ENCODE measurements at places on chromosomes 1 and 21.

- no peak for DNase-seq
These were observed 817.7 kb upstream of the B3GALT2 start for GRCh38 chr1:194004146-194004545.

GRCh38 chr1:36986241-36986985, 47.9 kb downstream of the GRIK3 start:
- no peak for DNase-seq

GRCh38 chr21:17693801-17694200, 81.1 kb upstream of the BTG3 start:
- DNase-seq, result no peak

DNA sequence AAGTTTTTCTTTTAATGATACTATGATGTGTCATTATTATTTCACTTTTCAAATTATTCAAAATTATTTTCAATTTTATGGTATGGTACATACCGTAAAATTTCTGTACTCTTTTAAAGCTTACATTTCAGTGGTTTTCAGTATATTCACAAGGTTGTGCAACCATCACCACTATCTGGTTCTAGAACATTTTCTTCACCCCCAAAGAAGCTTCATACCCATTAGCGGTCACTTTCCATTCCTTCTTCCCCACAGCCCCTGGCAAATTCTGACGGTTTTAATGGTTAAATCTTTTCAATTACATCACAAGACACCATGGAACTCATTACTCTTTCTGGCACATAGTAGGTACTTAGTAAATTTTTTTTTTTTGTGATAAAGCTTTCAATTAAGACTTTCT, 22.8 kb upstream of the ATP5PO start:
- DNase-seq, result no peak

DNA sequence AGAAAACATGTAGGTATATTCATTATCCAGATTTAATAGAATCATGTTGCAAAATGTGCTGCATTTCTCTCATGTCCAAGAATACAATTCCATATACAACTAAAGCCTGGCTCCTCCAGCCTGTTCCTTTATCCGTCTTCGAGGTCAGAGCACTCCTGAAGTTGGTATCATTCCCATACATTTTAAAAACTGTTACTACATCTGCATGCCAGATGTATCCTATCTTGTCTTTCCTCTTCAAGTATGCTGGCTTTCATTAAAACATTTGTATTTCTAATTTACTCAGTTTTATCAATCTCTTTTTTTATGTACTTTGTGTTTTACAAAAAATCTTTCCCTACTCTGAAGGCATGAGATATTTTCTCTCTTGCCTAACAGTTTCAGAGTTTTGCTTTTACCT, 536.6 kb upstream of the USP24 start:
- DNase-seq, result no peak

DNA sequence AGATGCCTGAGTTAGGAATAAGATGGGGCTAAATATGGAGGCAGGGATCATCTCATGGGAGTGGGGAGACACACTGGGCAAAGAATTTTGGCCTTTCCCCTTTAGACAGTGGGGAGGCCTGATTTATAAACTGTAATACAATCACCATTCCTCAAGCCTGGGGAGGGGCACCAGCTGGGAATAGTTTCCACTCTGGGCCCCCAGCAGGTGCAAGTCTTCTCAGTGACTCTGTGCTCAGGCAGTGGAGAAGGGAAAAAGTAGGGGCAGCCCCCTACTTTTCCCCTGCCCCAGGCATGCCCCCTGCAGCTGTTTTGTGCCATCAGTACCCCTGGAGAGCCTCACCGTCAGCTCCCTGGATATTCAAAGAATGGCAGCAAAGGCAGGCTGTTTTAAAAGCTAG, 19.1 kb downstream of the COA7 start:
- no peak for DNase-seq

DNA sequence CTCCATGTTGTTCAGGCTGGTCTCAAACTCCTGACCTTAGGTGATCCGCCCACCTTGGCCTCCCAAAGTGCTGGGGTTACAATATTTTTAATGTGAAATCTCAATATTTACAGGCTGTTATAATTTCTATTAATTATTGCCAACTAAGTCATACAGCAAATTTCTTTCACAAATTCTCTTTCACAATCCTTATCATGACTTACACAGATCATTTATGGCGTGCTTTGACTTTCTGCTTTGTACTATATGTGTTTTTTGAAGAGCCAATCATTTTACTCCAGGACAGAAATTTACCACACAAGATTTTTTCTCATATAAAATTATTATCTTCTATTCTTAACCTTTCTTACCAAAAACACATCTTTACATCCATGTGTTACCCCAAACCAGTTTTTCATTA, 1729.9 kb downstream of the NCAM2 start:
- DNase-seq, result no peak

GRCh38 chr1:41683681-41684500, 199.4 kb upstream of the EDN2 start:
- no peak for DNase-seq

GRCh38 chr1:33966346-33967141, 102.7 kb downstream of the HMGB4 start:
- no peak for DNase-seq

GRCh38 chr21:45478115-45478801, 64.0 kb downstream of the SLC19A1 start:
- DNase-seq, result peak; percentile 89

GRCh38 chr1:68291688-68292384, 59.5 kb upstream of the WLS start:
- DNase-seq, result no peak

- DNase-seq, result peak; percentile 9
These were observed 36.7 kb downstream of the DNASE2B start for GRCh38 chr1:84434801-84435549.

- DNase-seq, result no peak
These were observed 73.4 kb upstream of the MCOLN3 start for GRCh38 chr1:85121744-85122143.

GRCh38 chr1:17207046-17207445, 2.1 kb downstream of the PADI1 start:
- DNase-seq, result peak; percentile 59

- DNase-seq, result no peak
These were observed 98.9 kb downstream of the MRPL39 start for GRCh38 chr21:25508364-25508763.

DNA sequence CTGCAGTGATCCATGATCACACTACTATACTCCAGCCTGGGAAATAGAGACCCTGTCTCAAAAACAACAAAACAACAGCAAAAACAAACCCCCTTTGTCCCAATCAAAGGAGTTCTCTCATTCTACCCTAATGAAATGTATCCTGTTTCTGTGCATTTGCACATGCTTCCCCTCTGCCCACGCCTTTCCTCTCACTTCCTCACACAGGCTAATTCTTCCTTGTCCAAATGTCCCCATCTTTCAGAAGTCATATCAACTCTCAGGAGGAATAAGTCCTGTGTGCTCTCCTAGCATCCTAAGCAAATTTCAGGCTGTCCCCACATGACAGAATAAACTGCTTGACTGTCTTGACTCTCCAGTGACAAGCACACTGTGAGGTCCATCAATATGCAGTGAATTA, 8.1 kb upstream of the ATP1B1 start:
- no peak for DNase-seq

GRCh38 chr1:50548243-50548642, 125.0 kb upstream of the DMRTA2 start:
- no peak for DNase-seq

DNA sequence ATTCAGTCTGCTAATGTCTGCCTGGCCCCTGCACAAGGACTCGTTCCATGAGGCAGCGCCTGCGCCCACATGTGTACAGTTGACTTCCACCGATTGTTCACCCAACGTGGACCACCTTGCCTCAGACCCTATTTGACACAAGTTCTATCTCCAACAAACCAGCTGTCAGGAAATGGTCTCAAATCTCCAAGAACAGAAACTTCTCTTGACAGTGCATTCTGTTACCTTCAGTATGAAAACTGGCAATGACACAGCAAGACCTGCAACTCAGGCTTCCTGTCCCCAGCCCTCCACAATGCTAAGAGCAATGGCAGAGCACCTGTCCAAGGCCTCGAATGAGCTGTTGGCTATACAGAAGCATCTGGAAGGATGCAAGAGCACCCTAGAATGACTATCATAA, 102.3 kb upstream of the CLDN14 start:
- DNase-seq, result no peak

DNA sequence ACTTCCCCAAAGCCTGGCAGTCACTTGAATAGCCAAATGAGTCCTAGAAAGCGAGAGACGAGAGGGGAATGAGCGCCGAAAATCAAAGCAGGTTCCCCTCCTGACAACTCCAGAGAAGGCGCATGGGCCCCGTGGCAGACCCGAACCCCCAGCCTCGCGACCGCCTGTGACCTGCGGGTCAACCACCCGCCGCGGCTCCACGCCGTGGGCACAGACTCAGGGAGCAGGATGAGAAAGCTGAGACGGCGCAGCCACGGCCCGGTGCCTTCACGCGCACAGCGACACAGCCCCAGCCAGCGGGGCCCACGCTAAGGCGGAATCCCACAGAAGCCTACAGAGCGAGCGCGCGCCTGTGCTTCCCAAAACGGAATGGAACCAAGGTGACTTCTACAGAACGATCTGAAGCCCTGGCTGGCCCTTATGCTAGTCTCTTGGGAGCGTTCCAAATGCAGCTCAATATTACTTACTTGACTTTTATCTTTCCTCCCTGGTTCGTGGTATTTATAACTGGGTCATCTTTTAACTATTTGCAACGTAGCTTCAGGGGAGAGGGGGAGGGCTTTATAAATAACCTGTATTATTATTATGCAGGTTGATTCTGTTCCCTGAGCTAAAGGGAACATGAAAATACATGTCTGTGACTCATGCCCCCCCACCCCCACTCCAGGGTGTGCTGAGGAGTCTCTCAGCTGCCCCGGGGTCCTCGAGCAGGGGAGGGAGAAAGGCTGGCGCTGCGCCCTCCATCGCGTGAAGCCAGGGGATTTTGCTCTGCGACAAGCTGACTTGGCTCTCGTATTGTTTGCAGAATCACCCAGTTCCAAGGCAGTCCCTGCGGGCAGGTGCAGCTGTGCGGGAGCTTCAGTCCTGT, 1.7 kb downstream of the TSPEAR start:
- DNase-seq, result peak; percentile 32

- DNase-seq, result peak; percentile 50
These were observed 26.1 kb downstream of the ATP5PF start for GRCh38 chr21:25708467-25709065.

DNA sequence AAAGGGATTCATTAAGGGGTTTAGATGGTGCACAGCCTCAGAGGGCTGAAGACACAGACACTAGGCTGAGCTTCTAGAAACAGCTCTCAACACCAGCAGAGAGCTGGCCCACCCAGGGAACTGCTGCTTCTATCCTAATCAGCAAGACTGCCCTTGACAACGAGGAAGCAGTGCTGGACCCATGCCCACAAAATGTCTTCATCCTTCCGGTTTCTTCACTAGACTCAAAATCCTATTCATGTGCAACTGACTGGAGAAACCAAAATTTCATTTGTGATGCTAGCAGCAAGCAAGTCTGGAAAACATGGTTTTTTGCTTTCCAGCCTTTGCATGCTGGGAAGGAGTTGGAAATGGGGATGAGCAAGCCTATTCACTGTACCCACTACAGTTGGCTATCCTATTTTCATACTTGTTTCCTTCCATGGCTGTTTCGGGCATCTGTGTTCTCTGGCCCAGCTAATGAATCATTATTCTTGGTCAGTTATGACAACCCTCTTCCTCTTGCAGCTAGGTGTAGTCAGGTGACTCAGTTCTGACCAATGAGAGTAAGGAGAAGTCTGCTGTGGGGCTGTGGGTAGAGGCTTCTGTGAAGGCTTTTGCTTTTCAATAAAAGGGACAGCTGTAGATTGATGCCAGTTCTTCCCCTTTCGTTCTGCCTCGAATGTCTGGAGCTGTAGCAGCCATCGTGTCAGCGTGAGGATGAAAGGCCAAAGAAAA, 14.6 kb upstream of the TMEM61 start:
- DNase-seq, result no peak

DNA sequence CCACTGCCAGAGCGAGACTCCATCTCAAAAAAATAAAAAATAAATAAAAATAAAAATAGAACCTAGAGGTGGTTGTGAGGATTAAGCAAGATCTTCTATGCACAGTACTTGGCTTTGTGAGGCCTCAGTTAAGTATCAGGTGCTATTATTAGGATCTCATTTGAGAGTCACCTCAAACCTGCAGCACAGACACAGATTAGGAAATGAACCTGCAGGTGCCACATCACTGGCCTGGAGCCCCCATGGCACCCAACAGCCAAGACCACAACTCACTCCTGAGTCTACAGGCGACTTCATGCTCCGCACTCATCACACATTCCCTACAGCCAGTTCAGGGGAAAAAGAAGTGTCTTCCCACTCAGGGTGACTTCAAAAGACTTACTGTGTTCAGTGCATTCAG, 176.8 kb downstream of the SLC45A1 start:
- DNase-seq, result no peak

DNA sequence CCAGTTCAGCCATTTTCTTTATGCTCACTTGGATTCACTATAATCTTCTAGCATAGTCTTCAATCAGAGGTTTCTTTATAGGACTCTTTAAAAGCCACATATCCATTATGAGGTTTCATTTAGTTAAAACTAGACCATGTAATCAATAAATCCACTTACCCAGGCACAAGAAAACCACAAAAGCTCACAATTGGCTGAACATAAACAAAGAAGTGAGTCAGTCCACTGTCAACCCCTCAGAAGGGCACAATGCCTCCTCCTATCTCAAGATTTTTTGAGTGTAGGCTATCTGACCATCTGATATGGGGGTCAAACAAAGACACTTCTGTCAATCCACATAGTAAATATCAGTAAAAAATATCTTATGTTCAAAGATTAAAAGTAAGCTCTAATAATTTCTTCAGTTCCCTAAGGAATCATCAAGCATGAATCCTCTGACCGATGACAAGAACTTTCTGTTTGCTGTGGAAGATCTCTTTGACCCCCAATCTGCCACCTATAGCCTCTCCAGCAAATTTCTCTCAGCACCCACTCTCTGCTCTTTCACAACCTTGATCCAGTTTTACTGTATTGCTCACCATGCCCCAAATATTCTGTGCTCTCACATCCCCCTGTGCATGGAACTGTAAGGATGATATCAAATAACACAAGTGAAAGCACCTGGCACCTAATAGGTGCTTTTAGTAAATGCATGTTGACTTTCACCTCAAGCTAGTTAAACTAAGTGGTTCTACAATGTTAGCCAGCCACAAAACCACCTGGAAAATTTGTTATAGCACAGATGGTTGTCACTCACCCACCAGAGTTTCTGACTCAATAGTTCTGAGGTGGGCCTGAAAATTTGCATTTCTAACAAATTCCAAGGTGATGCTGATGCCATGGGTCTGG, 16.7 kb downstream of the RAB3B start:
- no peak for DNase-seq

DNA sequence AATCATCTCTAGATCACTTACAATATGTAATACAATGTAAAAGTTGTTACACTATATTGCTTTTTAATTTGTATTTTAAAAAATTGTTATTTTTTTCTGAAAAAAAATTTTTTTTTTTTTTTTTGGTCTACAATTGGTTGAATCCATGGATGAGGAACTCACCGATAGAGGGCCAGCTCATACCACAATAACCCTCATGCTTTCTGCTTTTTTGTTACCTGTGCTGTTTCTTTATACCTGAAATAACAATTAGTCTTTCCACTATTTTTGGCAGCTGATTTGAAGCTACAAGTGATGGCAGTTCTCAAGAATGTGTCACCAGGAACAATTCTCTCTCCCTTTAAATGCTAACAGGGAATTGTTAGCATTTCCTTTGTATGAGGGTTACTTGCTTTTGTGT, 12.0 kb downstream of the SMG7 start:
- no peak for DNase-seq
